ENCODE measurements at places on chromosomes 3 and 15. TPM values are rescaled to one million over a fixed set of nuclear protein-coding genes. Genes with fewer than 3 reads are reported as not detected.
A peak's percentile ranks its signal among the peaks of the same experiment; 100 is the strongest.

- H3K27ac ChIP-seq: no peak overlapping the region
- no peak for DNase-seq
- no peak overlapping the region for H3K4me3 ChIP-seq
- 0 out of 2 replicates have a peak, but pooled peaks cover under 1% of the 10 kb centered on the region for H3K4me1 ChIP-seq
Observed at GRCh38 chr15:65778269-65778668, 13.8 kb downstream of the DENND4A start.

Gene GABRB3
- total RNA-seq: not detected

Gene APOD
- 0.97 TPM for total RNA-seq

DNA sequence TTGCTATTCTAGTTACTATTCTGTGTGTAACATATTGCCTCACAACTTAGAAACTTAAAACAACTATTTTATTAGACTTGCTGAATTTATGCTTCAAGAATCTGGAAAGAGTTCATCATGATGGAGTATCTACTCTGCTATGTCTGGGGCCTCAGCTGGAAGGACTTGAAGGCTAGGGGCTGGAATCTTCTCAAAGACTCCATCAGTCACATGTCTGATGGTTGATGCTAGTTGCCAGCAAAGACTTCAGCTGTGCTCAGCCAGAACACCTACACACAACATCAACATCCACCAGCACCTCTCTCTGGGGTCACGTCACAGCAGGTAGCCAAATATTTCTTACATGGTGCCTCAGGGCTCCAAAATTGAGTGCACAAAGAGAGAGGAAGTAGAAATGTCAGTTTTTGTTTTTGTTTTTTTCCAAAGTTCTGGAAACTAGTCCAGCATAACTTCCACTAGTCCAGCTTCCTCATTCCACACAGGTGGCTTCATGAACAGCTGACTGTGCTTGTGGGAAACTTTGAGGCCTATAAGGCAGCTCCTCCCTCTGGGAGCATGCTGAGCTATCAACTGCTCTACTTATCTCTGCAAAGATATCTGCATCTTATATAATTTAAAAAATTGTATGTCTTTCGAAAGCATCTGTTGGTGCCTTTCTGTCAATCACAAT, 325.4 kb upstream of the AGTR1 start:
- H3K27me3 ChIP-seq: no peaks in the 10 kb centered on the region
- no peak overlapping the region for H3K27ac ChIP-seq
- DNase-seq: peak; percentile 7
- H3K4me3 ChIP-seq: no peak overlapping the region
- no peaks in the 10 kb centered on the region for H3K4me1 ChIP-seq
- no peaks in the 10 kb centered on the region for H3K36me3 ChIP-seq

GRCh38 chr15:84747416-84748273, 747 bp upstream of the ZNF592 start:
- H3K27me3 ChIP-seq: no peaks in the 10 kb centered on the region
- peak overlapping the region; percentile 99 for H3K4me3 ChIP-seq
- peak overlapping the region; percentile 99 for H3K27ac ChIP-seq
- DNase-seq: peak; percentile 88
- H3K36me3 ChIP-seq: no peaks in the 10 kb centered on the region

DNA sequence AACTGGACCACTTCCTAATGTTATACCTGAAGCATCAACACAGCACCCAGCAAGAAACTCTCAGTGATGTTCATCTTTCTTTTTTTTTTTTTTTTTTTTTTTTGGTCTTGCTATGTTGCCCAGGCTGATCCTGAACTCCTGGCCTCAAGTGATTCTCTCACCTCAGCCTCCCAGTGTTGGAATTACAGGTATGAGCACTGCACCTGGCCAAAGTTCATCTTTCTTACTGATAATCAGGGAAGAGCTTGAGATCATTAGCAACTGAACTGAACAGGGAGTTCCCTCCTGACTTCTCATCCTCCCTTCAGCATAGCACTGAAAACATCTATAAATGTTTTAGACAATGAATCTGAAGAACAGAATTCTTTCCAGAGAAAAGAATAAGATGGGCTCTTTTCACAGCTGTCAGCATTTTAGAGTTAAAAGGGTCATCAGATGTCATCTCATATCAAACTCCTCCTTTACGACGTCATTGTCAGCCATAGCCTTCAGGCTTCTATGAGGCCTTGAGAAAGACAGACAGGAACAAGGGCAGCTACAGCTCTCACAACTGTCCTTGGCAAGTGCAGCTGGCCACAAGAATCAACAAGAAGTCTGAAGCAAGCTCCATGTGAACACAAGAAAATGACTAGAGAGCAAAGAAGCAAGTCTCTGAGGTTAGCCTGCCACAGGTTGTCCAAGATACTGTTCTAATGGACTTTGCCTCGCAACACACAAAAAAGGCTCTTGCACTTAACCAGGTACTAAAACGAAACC, 33.8 kb downstream of the SCAP start:
- H3K27me3 ChIP-seq: no peaks in the 10 kb centered on the region
- H3K36me3 ChIP-seq: no peaks in the 10 kb centered on the region
- no peak overlapping the region for H3K4me3 ChIP-seq

DNA sequence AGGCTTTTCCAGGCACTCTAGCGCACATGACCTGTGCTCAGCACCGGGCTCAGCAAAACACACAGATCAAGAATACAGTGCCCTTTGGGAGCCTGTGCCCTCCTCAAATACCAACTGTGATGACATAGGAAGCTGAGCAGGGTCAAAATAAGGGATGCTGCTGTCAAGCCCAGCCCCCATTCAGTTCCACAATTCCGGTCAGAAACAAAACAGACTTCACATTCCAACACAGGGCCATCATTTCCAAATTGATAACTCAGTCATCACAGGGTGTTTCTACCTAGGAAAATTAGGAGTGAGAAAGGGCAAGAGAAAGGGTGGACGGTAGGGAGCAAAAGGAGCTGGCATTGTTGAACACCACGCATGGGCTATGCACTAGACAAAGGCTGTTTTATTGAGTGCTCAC, 158.4 kb upstream of the CCDC54 start:
- no peak overlapping the region for H3K4me3 ChIP-seq
- H3K36me3 ChIP-seq: no peaks in the 10 kb centered on the region
- no peak overlapping the region for H3K27ac ChIP-seq
- DNase-seq: no peak
- no peaks in the 10 kb centered on the region for H3K27me3 ChIP-seq
- H3K4me1 ChIP-seq: peaks cover 39% of the 10 kb centered on the region

Gene IMPG2
- total RNA-seq: 0.11 TPM

GRCh38 chr3:12473511-12473910, 10.8 kb upstream of the TSEN2 start:
- no peaks in the 10 kb centered on the region for H3K36me3 ChIP-seq
- no peak overlapping the region for H3K27ac ChIP-seq
- DNase-seq: peak; percentile 69

- H3K36me3 ChIP-seq: no peaks in the 10 kb centered on the region
- peaks cover 44% of the 10 kb centered on the region for H3K4me1 ChIP-seq
- no peak overlapping the region for H3K4me3 ChIP-seq
- no peaks in the 10 kb centered on the region for H3K27me3 ChIP-seq
Observed at GRCh38 chr3:156763931-156764720, 62.0 kb upstream of the LEKR1 start.

Measured in GM23248 (cell line).